H1 (cell line): ENCODE measurements at places on chromosomes 3 and 15. TPM values are rescaled to one million over a fixed set of nuclear protein-coding genes. Genes with fewer than 3 reads are reported as not detected.
A peak's percentile ranks its signal among the peaks of the same experiment; 100 is the strongest.

- H3K27ac ChIP-seq, result no peak overlapping the region
- no peak overlapping the region for H3K4me3 ChIP-seq
- H3K36me3 ChIP-seq, result no peaks in the 10 kb centered on the region
- DNase-seq, result no peak
Observed at GRCh38 chr3:161051856-161052255, 53.3 kb downstream of the B3GALNT1 start.

DNA sequence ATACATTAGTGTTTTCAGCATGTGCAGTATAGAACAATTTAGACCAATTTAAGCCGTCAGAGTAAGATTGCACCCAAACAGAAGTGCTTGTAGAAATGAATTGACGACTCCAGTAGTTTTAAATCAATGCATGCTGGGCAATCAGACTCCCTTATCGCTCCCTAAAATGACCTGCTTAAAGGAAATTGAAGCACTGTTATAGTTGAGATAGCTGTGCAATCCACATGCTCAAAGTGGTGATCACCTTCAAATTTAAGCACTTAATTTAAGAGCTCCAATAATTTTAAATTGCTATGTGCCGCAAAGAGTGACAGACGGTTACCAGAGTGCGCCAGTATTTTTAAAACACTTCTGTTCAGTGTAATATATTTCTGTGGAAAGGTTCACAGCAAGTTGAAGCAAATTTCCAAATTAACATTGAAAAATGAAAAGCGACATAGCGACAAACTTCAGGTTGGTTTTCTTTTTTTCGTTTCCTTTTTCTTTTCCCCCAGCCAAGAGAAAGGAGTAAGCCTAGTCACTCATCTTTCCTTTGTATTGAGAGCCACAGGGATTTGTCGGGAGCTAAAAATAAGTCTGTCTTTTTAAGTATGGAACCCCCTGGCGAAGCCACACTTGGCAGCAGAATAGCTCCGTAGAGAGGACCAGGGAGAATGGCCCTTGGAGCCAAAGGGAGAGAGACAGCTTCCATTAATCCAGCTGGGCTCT is 436.4 kb upstream of the RBMS3 start:
- H3K27me3 ChIP-seq, result no peaks in the 10 kb centered on the region
- no peak overlapping the region for H3K4me3 ChIP-seq
- DNase-seq, result no peak
- no peak overlapping the region for H3K27ac ChIP-seq

GRCh38 chr3:84292128-84292527 is 666.7 kb upstream of the CADM2 start:
- H3K4me1 ChIP-seq, result no peaks in the 10 kb centered on the region
- no peak overlapping the region for H3K4me3 ChIP-seq
- no peaks in the 10 kb centered on the region for H3K27me3 ChIP-seq
- no peaks in the 10 kb centered on the region for H3K36me3 ChIP-seq
- no peak for DNase-seq

DNA sequence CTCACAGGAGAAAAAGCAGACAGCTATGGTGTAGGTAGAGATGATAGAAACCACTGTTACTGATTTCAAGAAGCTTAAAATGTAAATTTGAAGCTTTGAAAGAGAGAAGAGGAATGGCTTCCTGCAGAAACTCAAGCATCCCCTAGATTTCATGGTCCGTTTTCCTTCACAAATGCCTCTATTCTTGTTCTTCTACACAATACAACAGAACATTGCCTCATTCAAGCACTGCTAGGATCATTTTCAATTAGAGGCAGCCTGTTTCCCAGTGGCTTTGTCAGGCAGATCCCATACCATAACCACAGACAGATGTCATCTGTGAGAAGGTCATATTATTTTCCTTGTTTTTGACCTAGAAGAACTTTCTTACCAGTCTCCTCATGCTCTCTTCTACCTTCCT is 77.9 kb upstream of the SPRED1 start:
- no peaks in the 10 kb centered on the region for H3K27me3 ChIP-seq
- H3K4me3 ChIP-seq, result no peak overlapping the region
- H3K36me3 ChIP-seq, result no peaks in the 10 kb centered on the region
- DNase-seq, result no peak

The CHRM5 gene
- not detected in 2 replicates for total RNA-seq

The LDHAL6B gene
- not detected in 2 replicates for total RNA-seq

- peaks cover 3% of the 10 kb centered on the region; the same call in 1 of the 2 replicates for H3K4me1 ChIP-seq
- H3K27me3 ChIP-seq, result no peaks in the 10 kb centered on the region
- H3K27ac ChIP-seq, result no peak overlapping the region
- H3K4me3 ChIP-seq, result no peak overlapping the region
Observed at GRCh38 chr3:155019575-155019974, 60.5 kb upstream of the MME start.

DNA sequence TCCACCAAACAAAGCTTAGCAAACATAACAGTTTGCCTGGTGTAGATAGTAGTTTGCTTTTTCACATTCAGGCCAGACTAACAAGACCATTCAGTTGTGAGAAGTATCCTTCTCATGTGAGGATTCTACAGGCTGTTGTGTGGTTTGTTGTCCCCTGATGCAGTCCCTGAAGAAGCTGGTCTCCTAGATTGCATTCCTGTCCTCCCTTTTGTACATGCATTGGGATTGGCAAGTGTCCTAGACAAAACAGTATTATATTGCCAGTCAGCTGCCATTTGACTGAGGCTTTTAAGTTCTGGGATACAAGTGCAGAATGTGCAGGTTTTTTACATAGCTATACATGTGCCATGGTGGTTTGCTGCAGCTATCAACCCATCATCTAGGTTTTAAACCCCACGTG is 362.0 kb upstream of the IL12A start:
- no peaks in the 10 kb centered on the region for H3K27me3 ChIP-seq
- H3K4me1 ChIP-seq, result no peaks in the 10 kb centered on the region
- no peak overlapping the region for H3K4me3 ChIP-seq
- no peak overlapping the region for H3K27ac ChIP-seq

The MTHFS gene
- total RNA-seq, result 36.2 and 37.2 TPM in 2 replicates

- H3K4me1 ChIP-seq, result no peaks in the 10 kb centered on the region
- H3K27me3 ChIP-seq, result no peaks in the 10 kb centered on the region
- H3K27ac ChIP-seq, result no peak overlapping the region
- no peak overlapping the region for H3K4me3 ChIP-seq
- H3K36me3 ChIP-seq, result no peaks in the 10 kb centered on the region
- DNase-seq, result no peak
Observed at GRCh38 chr3:180646187-180646790, 33.0 kb downstream of the CCDC39 start.

The STXBP5L gene
- total RNA-seq, result 5.6 and 6.0 TPM in 2 replicates

- H3K4me3 ChIP-seq, result no peak overlapping the region
- no peaks in the 10 kb centered on the region for H3K27me3 ChIP-seq
- H3K4me1 ChIP-seq, result no peaks in the 10 kb centered on the region
- H3K27ac ChIP-seq, result no peak overlapping the region
- H3K36me3 ChIP-seq, result no peaks in the 10 kb centered on the region
Observed at GRCh38 chr15:98085003-98085639, 124.6 kb downstream of the ARRDC4 start.

The UCN2 gene
- not detected in 2 replicates for total RNA-seq

GRCh38 chr15:98787194-98787593 is 138.9 kb downstream of the IGF1R start:
- no peak overlapping the region for H3K4me3 ChIP-seq
- H3K36me3 ChIP-seq, result no peaks in the 10 kb centered on the region
- no peak for DNase-seq

GRCh38 chr15:74780523-74781430 is 1.1 kb upstream of the CSK start:
- peaks cover 19% of the 10 kb centered on the region for H3K4me1 ChIP-seq
- peak overlapping the region; percentile 82 for H3K4me3 ChIP-seq
- H3K27ac ChIP-seq, result no peak overlapping the region
- no peak for DNase-seq
- H3K27me3 ChIP-seq, result peaks cover 8% of the 10 kb centered on the region

GRCh38 chr3:194223951-194224350 is 88.0 kb downstream of the HES1 start:
- H3K4me3 ChIP-seq, result no peak overlapping the region
- H3K27me3 ChIP-seq, result no peaks in the 10 kb centered on the region
- H3K27ac ChIP-seq, result no peak overlapping the region

DNA sequence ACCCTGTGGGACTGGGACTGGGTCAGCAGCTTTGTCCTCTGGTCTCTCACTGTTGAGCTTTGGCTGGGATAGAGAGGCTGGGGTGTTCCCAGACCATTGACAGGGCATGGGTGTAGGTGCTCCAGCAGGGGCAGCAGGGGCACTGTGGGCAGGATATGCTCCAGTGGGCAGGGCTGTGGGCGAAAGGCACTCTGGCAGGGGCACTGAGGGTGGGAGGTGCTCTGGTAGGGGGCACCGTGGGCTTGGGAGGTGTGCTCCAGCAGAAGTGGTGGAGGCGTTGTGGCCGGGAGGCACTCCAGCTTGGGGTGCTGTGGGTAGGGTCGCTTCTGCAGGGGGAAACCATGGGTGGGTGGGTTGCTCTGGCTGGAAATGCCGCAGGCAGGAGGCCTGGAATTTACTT is 62.1 kb downstream of the LRRC49 start:
- H3K4me3 ChIP-seq, result no peak overlapping the region
- H3K27ac ChIP-seq, result no peak overlapping the region
- no peak for DNase-seq
- H3K4me1 ChIP-seq, result no peaks in the 10 kb centered on the region

GRCh38 chr3:155757577-155757976 is 12.7 kb upstream of the PLCH1 start:
- H3K27ac ChIP-seq, result no peak overlapping the region
- no peak overlapping the region for H3K4me3 ChIP-seq
- H3K4me1 ChIP-seq, result no peaks in the 10 kb centered on the region
- H3K27me3 ChIP-seq, result no peaks in the 10 kb centered on the region
- no peaks in the 10 kb centered on the region for H3K36me3 ChIP-seq

GRCh38 chr3:100864471-100865250 is 128.6 kb downstream of the ABI3BP start:
- no peaks in the 10 kb centered on the region for H3K27me3 ChIP-seq
- no peak overlapping the region for H3K4me3 ChIP-seq
- H3K27ac ChIP-seq, result no peak overlapping the region
- no peaks in the 10 kb centered on the region for H3K36me3 ChIP-seq

DNA sequence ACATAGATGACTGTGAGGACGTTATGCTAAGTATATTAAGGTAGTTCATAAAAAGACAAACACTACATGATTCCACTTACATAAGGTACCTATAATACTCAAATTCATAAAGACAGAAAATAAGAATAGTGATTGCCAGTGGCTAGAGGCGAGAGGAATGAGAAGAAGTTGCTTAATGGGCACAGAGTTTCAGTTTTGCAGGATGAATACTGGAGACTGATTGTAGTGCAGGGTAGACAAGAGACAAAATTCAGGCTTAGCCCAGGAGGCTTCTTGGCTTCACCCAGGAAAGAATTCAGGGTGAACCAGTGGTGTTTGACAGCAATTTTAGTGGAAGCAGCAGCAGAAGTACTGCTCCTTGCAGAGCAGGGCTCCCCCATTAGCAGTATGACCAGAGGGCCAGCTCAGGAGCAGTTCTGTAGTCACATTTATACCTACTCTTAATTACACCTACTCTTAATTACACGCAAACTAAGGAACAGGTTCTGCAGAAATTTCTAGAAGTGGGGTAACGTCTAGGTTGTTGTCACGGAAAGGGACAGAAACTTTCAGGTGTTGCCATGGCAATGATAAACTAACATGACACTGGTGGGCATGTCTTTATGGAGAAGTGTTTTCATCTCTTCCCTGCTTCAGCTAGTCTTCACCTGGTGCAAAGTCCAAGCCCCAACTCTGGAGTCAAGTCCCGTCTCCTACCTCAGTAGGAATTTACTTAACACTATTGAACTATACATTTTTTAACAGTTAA is 55.2 kb downstream of the TBL1XR1 start:
- H3K4me3 ChIP-seq, result no peak overlapping the region
- H3K27ac ChIP-seq, result no peak overlapping the region
- peaks cover 16% of the 10 kb centered on the region; the same call in 1 of the 2 replicates for H3K4me1 ChIP-seq
- DNase-seq, result no peak

The CTXN2 gene
- total RNA-seq, result not detected in 2 replicates

DNA sequence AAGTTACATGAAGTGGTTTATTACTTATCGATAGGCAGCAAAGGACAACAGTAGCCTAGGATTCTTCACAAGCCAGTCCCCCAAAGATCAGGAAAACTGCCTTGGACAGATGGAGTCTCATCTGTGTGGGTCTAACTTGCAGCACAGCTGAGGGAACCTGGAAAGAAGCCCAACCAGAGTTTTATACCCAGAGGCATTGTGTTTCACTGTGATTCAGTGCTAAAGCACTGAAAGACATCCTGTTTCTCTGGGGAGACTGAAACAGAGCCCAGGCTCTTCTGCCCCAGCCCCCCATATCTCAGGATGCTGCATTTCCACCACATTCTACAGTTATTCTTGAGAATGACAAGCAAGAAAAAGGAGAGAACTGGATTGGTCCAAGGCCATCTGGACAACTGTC is 48.2 kb upstream of the PYDC2 start:
- no peaks in the 10 kb centered on the region for H3K4me1 ChIP-seq
- no peak for DNase-seq
- no peak overlapping the region for H3K27ac ChIP-seq
- H3K4me3 ChIP-seq, result no peak overlapping the region
- H3K27me3 ChIP-seq, result no peaks in the 10 kb centered on the region

DNA sequence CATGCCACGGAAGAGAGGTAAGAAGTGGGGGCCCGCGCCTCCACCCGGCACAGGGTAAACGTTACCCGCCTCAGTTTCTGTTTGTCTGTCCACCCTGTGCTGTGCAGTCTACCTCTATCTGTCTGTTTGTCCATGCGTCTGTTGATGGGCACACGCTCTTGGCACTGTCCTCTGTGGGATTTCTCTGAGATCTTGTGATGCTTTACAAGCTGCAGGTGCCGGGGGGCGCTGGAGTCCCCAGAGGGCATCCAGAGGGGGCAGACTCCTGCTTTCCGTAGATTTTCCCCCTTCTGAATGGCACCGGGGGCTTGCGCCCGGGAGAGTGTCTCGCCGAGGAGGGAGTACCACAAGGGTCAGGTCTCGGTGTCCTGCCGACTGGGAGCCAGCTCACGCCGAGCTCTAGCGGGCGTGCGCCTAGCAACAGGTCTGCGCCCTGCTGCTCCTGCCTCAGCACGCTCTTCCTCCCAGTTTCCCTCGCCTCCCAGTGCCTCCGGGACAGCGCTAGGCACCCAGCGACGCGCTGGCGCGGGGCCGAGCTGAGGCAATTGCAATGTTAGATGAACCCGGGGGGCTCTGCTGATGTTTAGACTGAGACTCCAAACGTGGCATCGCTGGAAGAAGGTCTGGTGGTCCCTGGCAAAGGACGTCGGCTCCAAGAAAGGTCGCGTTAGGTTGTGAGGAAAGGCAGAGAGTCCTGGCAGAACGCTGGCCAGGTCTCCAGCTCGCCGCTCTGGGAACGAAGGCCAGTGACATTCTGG is 667 bp downstream of the CEMIP start:
- H3K27me3 ChIP-seq, result peaks cover 35% of the 10 kb centered on the region
- H3K4me1 ChIP-seq, result no peaks in the 10 kb centered on the region
- peak overlapping the region; percentile 28 for H3K4me3 ChIP-seq
- no peak overlapping the region for H3K27ac ChIP-seq
- peak; percentile 10 for DNase-seq
